ENCODE measurements at places on chromosomes 3 and 15. TPM values are rescaled to one million over a fixed set of nuclear protein-coding genes. Genes with fewer than 3 reads are reported as not detected.

DNA sequence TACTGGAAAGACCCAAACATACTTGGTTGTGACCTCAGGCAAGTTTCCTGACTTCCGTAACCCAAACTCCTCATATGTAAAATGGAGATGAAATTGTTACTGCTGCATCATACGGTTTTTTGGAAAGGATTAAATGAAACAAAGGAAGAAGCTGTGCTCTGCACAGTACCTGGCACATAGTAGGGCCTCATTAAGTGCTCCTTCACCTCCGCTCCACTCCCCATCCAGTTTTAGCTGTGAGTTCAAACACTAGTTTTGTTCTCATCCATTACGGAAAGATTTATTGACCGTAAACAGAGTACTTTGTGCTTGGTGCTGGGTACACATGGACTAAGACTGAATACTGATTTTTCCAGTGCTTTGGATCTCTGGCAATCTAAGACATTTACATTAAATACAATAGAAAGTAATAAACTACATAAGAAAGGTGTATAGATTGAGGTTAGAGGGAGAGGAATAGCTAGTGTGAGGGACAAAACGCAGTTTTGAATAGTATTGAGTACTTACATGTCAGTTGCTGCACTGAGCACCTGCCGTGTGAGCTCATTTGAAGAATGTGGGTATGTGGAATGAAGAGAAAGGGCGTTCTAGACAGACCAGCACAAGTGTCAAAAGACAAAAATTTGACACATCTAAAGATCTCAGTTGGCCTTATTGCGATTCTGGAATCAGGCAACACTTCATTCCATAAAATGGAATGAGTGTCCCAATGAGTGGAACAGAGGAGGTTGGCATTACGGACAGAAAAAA lies 594 bp upstream of the ICE2 start:
- H3K27me3 ChIP-seq, result no peaks in the 10 kb centered on the region
- no peak for DNase-seq
- H3K4me3 ChIP-seq, result peak overlapping the region; percentile 93
- H3K27ac ChIP-seq, result peak overlapping the region; percentile 97
- peaks cover 26% of the 10 kb centered on the region for H3K36me3 ChIP-seq
- peaks cover 53% of the 10 kb centered on the region for H3K4me1 ChIP-seq

The UBP1 gene
- total RNA-seq, result 76.3 TPM

The CELSR3 gene
- 8.6 TPM for total RNA-seq

GRCh38 chr3:39569095-39569494 lies 101.6 kb downstream of the MOBP start:
- H3K27ac ChIP-seq, result no peak overlapping the region
- H3K36me3 ChIP-seq, result no peaks in the 10 kb centered on the region

DNA sequence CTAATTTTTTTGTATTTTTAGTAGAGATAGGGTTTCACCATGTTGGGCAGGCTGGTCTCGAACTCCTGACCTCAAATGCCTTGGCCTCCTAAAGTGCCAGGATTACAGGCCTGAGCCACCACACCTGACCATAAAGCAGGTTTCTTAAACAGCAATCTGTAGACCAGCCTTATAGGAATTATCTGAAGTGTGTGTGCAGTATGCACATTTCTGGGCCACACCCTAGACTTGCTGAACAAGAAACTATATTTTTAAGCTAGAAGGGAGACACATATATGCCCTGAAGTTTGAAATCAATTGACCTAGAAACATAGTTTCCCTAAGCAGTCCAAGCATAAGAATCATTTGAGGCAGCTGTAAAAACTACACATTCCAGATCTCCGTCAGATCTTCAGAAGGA lies 805.7 kb downstream of the TUSC7 start:
- no peak for DNase-seq
- H3K4me1 ChIP-seq, result no peaks in the 10 kb centered on the region
- H3K4me3 ChIP-seq, result no peak overlapping the region

DNA sequence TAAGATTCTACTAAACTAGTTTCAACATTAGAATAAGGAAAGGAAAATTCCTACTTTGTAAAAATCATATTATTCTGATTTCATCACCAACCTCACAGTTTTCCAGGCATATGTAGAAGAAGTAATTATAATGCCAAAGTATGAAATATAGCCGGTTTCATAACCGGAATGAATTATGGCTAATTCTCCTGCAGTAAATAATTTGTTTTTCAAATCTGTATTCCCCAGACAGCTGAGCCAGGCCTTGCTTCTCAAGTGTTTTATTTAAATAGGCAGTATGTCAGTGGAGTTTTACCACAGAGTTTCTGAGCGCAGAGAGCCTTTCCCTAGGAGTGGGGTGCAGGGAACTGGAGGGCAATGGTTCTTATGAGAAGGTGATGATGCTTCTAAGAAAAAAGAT lies 8.7 kb upstream of the CPA3 start:
- no peak for DNase-seq
- H3K27ac ChIP-seq, result no peak overlapping the region
- H3K36me3 ChIP-seq, result no peaks in the 10 kb centered on the region
- H3K4me1 ChIP-seq, result no peaks in the 10 kb centered on the region
- peaks cover 2% of the 10 kb centered on the region for H3K27me3 ChIP-seq

The PYGO1 gene
- total RNA-seq, result not detected

The GOLGA6D gene
- total RNA-seq, result not detected

The DALRD3 gene
- total RNA-seq, result 20.7 TPM

GRCh38 chr3:16770792-16771191 lies 114.0 kb upstream of the PLCL2 start:
- no peaks in the 10 kb centered on the region for H3K36me3 ChIP-seq
- H3K4me1 ChIP-seq, result peaks cover 10% of the 10 kb centered on the region
- no peak for DNase-seq
- H3K27me3 ChIP-seq, result peaks cover 6% of the 10 kb centered on the region
- H3K27ac ChIP-seq, result no peak overlapping the region

DNA sequence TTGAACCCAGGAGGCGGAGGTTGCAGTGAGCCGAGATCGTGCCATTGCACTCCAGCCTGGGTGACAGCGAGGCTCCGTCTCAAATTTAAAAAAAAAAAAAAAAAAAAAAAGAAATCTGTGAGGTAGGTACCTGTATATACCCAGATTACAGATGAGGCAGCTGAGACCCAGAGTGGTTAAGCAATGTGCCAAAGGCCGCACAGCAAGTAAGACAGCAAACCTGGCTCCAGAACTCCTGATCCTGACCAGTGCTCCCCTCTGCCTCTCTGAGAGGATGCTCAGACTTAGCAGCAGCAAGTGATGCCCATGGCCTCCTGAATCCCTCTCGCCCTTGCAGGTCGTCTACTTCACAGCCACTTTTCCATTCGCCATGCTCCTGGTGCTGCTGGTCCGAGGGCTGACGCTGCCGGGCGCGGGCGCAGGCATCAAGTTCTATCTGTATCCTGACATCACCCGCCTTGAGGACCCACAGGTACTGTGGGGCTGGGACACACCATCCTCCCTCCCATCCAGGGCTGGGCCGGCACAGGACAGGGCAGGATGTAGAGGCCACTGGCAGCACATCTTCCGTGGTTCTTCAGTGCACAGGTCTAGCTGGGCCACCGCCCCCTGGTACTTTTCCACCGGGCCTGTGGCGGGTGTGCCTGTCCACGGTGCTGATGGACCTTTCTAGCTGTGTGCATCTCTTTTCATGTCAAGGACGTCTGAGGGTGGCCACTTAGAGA lies 63.9 kb downstream of the SLC6A6 start:
- no peak for DNase-seq
- no peak overlapping the region for H3K27ac ChIP-seq
- H3K4me1 ChIP-seq, result no peaks in the 10 kb centered on the region
- peaks cover 14% of the 10 kb centered on the region for H3K36me3 ChIP-seq
- no peaks in the 10 kb centered on the region for H3K27me3 ChIP-seq

DNA sequence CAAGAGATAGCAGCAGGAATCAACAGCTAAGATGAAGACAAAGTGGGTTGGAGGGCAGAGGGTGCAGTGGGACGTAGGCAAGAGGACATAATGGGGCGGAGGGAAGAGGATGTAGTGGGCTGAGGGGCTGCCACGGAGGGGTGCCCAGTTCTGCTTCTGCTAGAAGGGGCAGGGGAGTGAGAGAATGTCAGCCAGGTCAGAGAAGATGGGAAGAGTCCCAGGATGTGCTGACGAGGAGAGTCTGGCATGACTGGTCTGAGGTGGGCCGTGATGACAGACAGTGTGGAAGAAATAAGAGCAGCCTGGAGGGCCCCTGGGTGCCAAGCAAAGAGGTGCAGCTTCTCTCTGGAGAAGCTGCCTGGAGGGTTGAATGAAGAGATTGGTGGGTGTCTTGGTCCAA lies 4.0 kb downstream of the SPSB4 start:
- no peak overlapping the region for H3K27ac ChIP-seq
- no peak for DNase-seq
- peaks cover 37% of the 10 kb centered on the region for H3K27me3 ChIP-seq
- no peaks in the 10 kb centered on the region for H3K36me3 ChIP-seq

DNA sequence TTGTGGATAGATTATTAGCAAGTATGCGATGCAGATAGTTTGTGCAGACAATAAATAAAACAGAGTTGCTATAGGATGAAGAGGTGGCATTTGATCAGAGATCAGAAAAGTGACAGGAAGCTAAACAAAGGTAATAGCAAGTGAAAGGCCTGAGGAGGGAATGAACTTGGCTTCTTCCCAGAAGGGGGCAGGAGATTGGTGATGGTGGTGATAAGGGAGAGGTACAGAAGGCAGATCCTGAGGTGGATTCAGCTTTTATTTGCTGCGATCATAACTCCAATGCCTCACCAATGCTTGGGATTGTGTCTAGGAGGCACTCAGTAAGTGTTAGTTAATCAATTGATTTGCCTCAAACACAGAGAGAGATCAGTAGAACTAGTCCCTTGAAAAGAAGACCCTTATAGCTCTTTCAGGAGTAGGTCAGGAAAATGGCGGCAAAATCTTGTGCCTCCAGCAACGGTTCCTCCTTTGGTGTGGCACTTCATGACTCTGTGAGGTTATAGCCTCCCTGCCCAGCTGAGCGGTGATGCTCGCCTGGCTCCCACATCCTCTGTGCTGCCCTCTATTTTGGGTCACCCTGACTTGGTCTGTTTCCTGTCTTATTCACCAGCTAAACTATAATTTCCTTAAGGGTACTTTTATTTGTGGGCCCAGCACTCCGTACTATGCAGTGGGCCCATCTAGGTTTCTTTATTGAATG lies 37.5 kb downstream of the TGFBR2 start:
- H3K4me3 ChIP-seq, result peak overlapping the region; percentile 59
- peaks cover 72% of the 10 kb centered on the region for H3K36me3 ChIP-seq
- H3K4me1 ChIP-seq, result peaks cover 96% of the 10 kb centered on the region
- DNase-seq, result peak; percentile 64

GRCh38 chr3:8663177-8664061 lies 18.8 kb upstream of the SSUH2 start:
- H3K36me3 ChIP-seq, result no peaks in the 10 kb centered on the region
- H3K4me1 ChIP-seq, result no peaks in the 10 kb centered on the region
- peak; percentile 44 for DNase-seq
- no peak overlapping the region for H3K4me3 ChIP-seq
- H3K27me3 ChIP-seq, result peaks cover 14% of the 10 kb centered on the region

DNA sequence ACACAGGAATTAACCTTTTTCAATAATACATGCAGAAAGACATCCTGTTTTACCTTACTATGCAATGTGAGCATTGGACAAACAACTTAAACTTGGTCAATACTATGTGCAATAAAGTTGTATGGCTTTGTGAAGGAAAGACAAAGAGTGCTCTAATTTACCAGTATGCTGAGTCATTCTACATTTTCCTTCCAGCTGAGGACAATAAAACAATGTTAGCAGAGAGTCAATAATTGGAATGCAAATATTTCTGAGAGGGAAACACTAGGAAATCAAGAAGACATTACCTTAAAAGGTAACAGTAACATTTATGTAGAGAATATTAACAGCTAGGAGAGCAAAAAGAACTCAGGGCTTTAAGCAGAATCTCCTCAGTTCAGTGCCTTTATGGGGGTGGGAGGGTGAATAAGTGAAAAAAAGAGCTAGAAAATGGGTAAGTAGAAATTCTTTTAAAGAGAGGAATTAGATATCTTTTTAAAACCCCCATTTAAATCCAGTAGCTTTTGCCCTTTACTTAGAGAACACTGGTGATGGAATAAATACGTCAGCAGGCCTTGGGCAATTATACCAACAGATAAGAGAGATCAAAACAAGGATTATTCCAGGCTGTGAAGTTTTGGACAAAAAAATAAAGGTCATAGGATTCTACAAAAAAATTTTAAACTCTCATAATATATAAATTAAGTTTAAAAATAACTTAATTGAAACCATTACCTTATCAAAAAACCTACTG lies 11.6 kb upstream of the HGD start:
- H3K4me3 ChIP-seq, result no peak overlapping the region
- peaks cover 15% of the 10 kb centered on the region for H3K36me3 ChIP-seq
- H3K27ac ChIP-seq, result no peak overlapping the region
- no peaks in the 10 kb centered on the region for H3K27me3 ChIP-seq
- no peak for DNase-seq

DNA sequence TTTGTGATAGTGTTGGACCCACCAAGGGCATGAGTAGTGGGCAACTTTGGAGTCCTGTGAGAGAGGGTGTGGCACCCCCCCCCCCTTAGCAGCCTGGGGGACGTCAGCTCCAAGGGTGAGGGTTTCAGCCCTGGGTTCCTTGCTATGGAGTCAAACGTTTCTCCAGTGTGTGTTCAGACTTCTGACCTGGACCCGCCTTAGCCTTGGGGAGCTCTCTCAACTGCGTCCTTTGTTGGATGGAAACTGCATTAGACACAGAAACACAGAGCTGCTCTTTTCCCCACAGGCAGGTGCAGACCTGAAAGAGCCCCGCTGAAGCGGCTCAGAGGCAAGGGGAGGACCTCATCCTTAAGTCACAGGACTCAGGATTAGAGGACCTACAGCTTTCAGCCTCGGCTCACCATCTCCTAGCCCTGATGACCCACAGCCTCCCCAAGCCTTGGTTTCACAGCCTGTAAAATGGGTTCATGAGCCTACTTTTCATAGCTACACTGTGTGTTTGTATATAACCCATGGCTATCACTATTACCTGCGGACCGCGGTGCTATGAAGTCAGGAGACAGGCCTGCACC lies 19.9 kb downstream of the ZNF710 start:
- peaks cover 57% of the 10 kb centered on the region for H3K4me1 ChIP-seq
- H3K36me3 ChIP-seq, result peaks cover 2% of the 10 kb centered on the region
- no peak overlapping the region for H3K27ac ChIP-seq
- no peaks in the 10 kb centered on the region for H3K27me3 ChIP-seq

DNA sequence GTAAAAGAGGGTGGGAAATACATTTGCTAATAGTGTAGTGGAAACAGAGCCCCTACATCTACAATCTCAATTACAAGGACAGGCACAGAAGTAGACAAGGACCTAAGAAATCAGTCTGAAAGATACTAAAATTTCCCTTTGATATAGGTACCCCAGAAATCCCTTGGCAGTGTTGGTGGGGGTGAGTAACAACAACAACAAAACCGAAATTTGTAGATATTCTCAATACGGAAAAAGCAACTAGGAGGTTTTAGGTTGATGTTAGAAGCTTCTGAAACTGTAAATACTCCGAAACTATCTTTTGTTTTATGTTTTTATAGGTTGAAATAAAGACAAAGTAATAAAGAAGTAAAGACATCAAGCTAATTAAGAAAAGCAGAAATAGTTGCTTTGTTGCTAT lies 323.1 kb upstream of the CBLB start:
- peaks cover 17% of the 10 kb centered on the region for H3K36me3 ChIP-seq
- H3K27ac ChIP-seq, result no peak overlapping the region
- H3K4me3 ChIP-seq, result no peak overlapping the region
